ENCODE measurements at places on chromosomes 4 and X. TPM values are rescaled to one million over a fixed set of nuclear protein-coding genes. Genes with fewer than 3 reads are reported as not detected.

ARHGAP36 gene
- not detected for total RNA-seq

DNA sequence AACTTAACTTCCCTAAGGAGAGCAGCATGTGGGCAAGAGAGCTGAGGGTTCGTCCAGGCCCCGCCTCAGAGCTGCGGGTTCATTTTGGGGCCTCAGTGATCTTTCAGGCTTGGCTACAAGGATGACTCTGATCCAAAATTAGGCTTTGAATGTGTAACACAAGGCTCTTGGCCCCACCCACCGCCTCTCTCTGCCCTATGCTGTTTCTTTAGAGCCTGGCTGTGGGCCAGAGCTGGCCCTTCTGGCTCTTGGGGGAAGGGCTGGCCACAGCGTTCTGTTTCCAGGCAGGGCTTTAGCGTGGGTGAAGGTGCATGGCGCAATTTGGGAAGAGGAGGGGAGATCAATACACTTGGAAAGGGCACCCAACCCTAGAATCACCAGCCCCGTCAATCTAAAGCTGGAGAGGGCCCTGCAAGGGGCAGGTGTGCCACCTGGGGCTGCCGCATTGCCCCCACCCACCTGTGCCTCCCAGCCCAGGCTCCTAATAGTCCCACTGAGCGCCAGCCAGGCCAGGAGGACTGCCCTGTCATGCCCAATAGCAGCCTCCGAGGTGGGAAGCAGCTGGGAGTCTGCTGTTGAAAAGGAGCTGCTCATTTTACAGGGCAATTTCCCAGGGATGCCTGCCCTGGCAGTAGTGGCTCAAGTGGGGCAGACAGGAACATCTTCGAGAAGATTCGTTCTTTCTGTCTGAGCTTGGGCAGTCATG is 84.5 kb upstream of the MAML3 start:
- H3K27me3 ChIP-seq, result no peaks in the 10 kb centered on the region
- H3K27ac ChIP-seq, result no peak overlapping the region
- DNase-seq, result no peak
- H3K4me3 ChIP-seq, result no peak overlapping the region
- no peaks in the 10 kb centered on the region for H3K36me3 ChIP-seq
- peaks cover 12% of the 10 kb centered on the region for H3K4me1 ChIP-seq

DNA sequence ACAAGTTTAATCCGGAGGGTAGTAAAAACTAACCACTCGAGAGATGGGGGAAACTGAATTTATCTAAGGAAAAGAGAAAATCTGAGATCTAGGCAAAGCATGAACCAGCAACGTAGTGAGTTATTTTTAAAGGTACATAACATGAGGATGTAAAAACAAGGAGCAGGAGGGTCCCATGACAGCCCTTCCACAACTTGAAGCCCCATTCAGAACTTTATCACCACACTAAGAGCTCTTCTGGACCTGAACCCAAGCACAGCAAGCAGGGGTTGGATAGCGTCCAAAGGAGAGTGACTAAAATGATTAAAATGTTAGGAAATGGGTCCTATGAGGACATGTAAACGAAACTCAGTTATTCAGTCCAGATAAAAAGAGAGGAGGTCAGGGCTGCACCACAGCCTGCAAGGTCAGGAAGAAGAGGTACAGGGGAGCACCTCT is 16.2 kb downstream of the SH3RF1 start:
- no peak overlapping the region for H3K27ac ChIP-seq
- H3K27me3 ChIP-seq, result no peaks in the 10 kb centered on the region
- no peaks in the 10 kb centered on the region for H3K4me1 ChIP-seq
- H3K36me3 ChIP-seq, result no peaks in the 10 kb centered on the region

DNA sequence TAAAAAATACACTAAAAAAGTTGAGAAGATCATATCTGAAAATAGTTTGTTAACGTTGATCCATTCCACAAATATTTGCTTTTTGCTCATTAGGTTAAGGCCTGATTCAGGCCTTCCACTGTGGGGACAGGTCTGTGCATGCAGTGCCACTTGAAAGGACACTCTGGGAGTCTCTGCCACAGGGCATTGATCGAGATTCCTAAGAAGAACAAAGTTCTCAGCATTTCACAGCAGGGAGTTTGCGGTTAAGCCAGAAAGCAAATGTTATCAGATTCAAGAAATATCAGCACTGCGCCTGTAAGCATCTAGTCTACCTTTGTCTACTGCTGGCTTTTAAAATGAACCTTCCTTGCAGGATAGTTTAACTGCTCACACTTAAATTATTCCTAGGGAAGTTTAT is 62.2 kb upstream of the TNIP3 start:
- H3K4me3 ChIP-seq, result peak overlapping the region; percentile 9
- no peak overlapping the region for H3K27ac ChIP-seq
- H3K27me3 ChIP-seq, result no peaks in the 10 kb centered on the region
- H3K36me3 ChIP-seq, result no peaks in the 10 kb centered on the region

DUSP21 gene
- total RNA-seq, result not detected

Measured in CD8-positive, alpha-beta memory T cell (primary cell).